Activated CD4-positive, alpha-beta T cell treated with anti-CD3 and anti-CD28 coated beads for 4 hours (primary cell): ENCODE measurements at places on chromosomes 3 and 15.

DNA sequence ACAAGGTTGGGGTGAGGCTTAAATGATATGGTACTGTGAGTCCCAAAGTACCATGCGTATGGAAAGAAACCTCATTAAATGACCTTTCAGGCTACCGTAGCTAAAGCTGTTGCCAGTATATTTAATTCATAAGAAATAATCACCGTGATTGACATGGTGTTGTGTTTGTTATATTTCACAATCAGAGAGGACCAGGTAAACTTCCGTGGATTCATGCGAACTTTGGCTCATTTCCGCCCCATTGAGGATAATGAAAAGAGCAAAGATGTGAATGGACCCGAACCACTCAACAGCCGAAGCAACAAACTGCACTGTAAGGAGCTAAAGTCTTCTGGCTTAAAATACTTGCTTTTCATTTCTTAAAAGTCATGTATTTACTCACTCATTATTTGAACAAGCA is 31.5 kb downstream of the CHP1 start:
- DNase-seq: no peak

GRCh38 chr3:42537350-42537749 is 34.9 kb downstream of the VIPR1 start:
- no peak for DNase-seq

GRCh38 chr15:90405055-90405607 is 17.1 kb downstream of the IQGAP1 start:
- DNase-seq: no peak

DNA sequence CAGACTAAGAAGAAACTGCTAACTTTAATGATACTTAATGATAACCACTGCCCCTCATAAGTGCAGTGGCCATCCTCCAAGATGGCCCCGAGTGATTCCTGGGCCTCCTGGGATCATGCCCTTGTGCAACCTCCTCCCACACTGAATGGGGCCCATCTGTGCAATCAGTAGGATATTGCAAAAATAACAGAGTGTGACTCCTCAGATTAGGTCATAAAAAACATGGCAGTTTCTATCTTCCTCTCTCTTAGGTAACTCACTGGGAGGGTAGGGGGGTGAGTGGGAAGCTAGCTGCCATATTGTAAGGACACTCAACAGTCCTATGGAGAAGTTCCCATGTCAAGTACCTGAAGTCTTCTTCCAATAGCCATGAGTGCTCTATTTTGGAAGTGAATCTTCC is 173.0 kb downstream of the SHQ1 start:
- DNase-seq: no peak

DNA sequence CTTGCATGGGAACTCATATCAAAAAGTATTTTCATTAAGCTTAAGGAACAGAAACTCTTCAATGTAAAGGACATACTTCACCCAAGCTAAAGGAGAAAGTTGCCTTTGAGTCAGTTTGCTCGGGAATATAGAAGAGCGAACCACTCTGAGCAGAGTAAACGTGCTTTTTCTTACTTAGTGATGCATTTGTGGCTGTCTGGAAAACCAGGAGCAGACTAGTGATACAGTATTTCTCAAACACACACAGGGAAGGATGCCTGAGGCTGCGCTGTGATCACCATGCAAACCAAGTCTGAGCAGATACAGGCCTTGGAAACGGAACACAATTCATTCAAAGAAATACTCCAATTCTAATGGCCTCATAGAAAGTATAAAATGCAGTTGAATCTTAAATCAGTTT is 121.0 kb upstream of the CDIN1 start:
- DNase-seq: no peak

DNA sequence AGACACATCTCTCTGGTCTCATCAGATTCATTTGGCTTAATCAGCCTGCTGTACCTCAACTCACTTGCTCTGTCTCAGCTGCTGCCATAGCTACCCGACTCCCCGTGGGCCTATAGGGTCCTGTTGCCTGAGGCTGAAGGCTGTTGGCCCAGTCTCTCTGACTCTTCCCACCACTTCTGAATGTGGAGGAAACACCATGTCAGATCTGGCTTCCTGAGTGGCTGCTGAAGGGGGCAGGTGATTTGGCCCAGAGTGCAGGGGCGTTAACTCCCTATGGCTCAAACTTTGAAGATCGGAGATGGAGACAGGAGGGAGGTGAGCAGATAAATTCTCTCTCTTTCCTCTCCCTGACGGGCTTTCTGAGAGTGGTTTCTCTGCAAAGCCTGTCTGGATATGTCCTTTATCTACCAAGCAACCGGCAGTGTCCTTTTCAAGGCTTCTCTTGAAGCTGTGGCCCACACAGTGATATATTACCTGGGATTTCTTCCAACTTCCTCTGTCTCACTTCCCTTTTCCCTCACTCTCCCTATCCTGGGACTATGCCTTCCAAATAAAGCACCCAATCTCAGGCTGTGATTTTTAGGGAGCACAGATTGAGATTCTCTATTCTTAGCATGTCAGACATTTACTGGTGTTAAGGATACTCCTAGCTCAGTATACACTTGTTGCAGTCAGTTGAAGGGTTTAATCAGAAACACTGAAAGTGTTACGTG is 334.9 kb upstream of the TBC1D5 start:
- no peak for DNase-seq

- DNase-seq: no peak
Observed at GRCh38 chr3:62277986-62278385, 95.4 kb downstream of the FEZF2 start.

DNA sequence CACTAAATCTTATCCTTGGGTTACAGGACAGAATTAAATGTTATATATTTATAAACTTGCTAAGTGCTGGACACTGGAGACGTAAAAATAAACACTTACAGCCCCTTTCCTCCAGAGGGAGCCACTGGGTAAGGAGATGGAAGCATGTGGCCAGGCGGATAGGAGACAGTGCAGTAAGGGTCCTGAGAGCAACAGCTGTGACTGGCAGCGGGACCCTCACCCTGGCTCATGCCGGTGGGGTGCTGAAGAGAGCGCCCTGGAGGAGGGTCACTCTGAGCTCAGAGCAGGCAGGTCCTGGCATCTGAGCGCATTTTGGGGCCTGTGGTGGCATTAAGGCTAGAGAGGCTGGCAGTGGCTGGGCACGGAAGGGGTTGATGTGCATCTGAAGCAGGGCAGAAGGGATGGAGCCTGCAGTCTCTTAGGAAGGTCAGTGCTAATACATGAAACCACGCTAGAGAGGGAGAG is 16.0 kb downstream of the SEC61A1 start:
- no peak for DNase-seq

GRCh38 chr15:71501344-71502076 is 308.8 kb upstream of the NR2E3 start:
- DNase-seq: no peak

DNA sequence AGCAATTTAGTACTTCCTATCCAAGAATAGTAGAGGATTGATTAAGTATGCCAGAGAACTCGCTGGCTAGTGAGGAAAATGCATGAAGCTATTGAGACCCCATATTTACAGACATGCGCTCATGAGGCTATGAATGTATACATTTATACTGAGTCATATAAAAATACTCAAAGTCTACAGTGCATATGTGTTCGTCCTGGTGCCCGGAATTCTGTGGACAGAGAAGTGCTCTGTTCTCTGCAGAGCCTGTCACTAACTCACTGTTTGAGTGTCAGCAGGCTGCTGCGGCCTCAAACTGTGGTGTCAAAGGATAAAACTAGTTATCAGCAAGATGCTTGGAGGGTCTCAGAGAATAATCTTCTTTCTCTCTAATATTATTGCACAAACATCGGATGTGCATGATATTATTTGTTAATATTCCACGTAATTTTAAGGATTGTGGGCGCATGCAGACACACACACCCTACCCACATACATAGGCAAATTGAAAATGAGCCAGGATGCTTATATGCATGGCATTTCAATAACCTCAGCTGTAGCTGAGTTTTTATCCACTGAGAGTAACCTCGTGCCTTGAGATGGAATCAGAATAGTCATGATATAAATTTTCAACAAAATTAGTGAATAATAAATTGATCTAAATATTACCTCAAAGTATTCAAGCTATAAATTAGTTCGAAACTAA is 50.0 kb upstream of the TSC22D2 start:
- DNase-seq: no peak

DNA sequence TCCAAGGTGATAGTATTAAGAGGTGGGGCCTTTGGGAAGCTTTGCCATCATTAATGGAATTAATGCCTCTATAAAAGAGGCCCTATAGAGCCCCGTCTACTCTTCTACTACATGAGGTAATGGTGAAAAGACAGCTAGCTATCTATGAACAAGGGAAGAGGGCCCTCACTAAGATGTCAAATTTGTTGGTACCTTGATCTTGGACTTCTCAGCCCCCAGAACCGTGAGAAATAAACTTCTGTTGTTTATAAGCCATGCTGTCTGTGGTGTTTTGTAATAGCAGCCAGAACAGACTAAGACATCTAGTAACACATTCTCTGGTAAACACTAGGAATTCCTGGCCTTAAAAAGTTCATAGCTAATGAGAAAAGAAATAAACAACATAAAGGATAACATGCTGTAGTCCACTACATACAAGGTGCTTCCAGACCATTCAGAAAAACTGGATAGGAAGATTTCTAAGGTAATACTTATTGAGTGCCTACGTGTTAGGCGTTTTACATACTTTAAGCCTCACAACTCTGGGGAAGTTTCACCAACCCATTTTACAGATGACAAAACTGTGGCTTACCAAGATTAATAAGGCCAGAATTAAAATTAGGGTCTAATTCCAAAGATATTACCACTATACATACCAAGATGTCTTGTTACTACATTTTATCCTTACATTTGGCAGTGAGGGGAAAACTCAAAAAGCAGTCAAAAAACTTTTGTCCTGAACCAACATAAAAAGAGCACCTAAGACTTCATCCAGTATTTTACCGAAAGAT is 3.2 kb downstream of the UBE3A start:
- no peak for DNase-seq

GRCh38 chr15:40937762-40938535 is 8.8 kb downstream of the DLL4 start:
- DNase-seq: no peak

GRCh38 chr15:84807228-84807627 is 9.9 kb upstream of the ALPK3 start:
- no peak for DNase-seq

- no peak for DNase-seq
Observed at GRCh38 chr3:50571486-50571885, 2.2 kb downstream of the HEMK1 start.

GRCh38 chr15:50880651-50881114 is 27.8 kb upstream of the AP4E1 start:
- no peak for DNase-seq

GRCh38 chr15:25946241-25946805 is 83.2 kb upstream of the ATP10A start:
- DNase-seq: no peak

GRCh38 chr3:16331319-16331883 is 66.4 kb downstream of the OXNAD1 start:
- DNase-seq: no peak

DNA sequence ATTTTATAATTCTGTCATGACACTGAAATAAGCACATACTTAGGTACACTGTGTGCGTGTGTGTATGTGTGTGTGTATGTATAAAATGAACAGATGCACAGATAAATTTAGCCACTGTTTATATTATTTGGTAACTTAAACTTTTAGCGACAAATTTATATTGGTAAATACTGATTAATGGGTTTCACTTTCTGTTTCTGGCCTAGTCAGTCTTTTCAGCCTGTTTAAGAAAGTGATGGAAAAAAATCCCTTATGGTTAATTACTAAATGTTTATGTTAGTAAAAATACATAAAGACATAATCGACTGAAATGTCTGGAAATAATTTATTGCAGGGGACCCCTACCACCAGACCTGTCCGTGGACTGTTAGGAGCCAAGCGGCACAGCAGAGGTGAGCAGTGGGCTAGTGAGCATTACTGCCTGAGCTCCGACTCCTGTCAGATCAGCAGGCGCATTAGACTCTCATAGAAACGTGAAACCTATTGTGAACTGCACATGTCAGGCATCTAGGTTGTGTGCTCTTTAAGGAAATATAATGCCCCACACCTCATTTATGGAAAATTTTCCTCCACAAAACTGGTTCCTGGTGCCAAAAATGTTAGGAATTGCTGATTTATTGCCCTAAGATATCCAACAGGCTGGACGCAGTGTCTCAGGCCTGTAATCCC is 717.4 kb downstream of the SI start:
- DNase-seq: no peak

DNA sequence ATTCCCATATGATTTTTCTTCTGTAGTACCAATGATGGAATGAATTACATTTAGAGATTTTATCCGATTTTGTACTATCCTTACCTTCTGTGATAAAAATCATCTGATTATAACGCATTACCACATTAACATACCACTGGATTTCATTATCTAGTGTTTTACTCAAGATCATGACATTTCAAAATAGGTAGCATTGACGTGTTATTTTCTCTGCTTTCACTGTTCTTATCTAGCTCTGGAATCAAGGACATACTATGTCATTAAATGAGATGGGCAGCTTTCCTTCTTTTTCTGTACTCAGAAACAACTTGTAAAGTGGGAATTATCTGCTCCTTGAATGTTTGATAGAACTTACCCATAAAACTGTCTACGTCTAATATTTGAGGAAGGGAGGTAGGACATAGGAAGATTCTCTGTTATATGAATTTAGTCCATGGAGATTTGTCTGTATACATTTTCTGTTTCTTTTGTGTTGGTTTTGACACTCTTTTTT is 183.7 kb upstream of the NR2E3 start:
- no peak for DNase-seq
